IPS-NIHi11 (cell line): ENCODE measurements at places on chromosomes 6 and 20.

DNA sequence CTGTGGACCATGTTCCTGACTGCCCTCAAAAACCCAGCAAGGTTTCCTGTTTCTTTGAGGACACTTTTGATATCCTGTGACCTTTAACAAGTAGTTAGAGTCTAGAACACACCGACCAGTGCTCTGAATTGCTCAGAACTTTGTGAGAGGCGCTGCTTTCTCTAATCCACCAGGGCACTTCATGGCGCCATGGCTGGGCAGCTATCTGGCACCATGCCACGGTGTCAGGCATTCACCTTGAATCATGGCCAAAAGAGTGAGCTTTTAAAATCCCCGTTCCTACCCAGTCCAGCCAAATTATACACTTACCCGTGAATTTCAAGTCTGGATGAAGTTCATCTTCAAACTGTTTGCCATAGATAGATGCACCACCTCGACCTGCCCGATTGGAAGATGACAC, 17.0 kb upstream of the CPNE5 start:
- no peak for DNase-seq

DNA sequence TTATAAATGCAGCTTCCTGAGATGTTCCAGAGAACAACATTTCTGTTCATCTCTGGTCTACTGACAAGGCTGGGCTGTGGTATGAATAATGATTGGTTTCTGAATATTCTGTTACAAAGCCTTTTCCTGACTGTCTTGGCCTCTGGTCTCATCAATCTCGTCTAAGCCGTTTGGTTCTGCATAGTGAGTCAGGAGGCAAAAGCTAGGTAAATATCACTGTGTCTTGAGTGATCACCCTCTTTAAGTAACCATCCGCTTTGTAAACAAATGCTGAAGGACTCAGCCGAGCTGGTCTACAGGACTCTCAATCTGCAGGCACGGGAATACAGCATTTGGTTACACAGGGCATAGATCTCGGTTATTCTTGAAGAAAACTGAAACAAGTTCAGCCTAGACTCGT, 511.9 kb downstream of the KIF16B start:
- DNase-seq, result no peak

- no peak for DNase-seq
These were observed 244.6 kb upstream of the FOXQ1 start for GRCh38 chr6:1067346-1067745.

DNA sequence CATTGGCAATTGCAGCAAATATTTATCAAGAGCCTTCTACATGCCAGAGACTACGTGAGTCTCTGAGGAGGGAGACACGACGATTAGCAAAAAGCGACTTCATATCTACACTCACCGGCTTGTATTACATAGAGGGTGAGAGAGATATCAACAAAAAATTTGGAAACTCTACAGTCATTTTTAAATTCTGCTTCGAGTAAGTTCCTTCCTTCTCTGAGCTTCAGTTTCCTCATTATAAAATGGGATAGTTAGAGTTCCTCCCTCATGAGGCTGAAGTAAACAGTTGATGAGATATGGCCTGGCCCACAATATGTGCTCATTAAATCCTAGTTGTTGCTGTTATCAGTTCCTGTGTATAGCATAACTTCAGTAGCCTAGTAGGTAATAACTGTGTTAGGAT, 64.1 kb upstream of the SIRPA start:
- no peak for DNase-seq

- no peak for DNase-seq
These were observed 127.5 kb downstream of the ISM1 start for GRCh38 chr20:13348311-13349234.

DNA sequence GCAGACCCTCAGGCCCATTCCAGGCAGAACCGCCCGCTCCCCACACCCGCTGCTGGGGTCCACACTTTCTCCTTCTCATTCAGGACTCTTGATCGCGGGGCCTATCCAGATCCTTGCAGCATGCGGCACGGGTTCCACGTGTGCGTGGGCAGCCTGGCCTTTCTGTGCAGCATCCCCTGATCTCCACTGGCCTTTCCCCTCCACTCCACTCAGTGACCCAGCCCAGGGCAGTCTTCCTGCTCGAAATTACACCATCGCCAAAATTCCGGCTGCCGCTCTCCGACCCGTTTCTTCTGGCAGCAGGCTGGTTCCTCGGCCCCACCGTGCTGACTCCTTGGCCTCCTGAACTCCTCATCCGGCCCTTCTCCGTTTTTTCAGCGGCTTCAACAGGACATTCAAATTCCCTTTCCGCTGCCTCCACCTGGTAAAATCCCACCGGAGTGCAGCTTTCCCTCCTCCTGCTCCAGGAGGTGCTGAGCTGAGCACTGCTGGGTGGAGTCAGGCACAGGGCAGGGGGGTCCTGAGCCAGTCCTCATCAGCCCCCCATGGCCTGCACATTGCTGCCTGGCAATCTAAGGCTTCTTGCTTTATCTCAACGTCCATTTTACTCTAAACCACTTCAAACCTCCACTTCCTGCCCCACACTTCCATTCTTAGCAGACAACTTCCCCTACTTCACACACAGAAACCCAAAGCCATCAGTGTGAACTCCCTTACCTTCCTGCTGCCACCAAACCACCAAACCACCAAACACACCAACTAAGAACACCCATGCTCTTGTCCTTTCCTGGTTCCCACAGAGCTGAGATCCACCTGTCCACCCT, 9.0 kb downstream of the SFT2D1 start:
- no peak for DNase-seq

DNA sequence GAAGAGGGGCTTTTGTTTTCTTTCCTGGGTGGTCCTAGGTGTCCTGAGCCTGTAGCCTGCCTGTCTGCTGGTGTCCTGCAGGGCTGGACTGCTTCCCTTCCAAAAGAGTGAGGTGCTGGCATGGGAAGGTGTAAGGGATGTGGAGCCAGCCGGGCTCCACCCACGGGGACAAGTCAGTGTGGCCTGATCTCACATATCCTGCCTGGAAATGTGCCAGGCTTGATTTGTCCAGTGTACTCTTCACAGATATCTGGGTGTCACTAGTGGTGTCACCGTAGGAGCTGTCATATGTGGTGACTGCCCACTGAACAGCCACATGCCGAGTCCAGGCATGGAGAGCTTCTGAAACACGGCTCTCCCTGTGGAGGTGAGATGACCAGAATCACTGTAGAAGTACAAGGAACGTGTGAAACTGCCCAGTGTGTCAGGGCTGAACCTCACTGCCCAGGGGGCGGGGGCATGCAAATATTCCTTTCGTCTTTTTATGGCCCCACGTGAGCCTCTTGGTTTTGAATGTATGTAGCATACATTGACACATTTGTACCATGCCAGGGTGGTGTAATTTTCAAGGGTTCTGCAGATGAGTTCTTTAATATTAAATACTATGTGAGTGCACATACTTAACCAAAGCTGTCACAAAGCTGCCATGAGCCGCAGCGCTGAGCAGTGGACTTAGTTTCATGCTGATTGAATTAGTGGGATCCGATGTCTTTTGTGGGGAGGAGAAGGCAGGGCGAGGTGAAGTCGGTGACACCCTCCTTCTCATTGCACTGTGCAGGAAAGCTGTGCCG, 55.8 kb downstream of the CDH4 start:
- DNase-seq, result peak; percentile 10

- no peak for DNase-seq
These were observed 170.8 kb upstream of the PHACTR1 start for GRCh38 chr6:12545619-12546409.

DNA sequence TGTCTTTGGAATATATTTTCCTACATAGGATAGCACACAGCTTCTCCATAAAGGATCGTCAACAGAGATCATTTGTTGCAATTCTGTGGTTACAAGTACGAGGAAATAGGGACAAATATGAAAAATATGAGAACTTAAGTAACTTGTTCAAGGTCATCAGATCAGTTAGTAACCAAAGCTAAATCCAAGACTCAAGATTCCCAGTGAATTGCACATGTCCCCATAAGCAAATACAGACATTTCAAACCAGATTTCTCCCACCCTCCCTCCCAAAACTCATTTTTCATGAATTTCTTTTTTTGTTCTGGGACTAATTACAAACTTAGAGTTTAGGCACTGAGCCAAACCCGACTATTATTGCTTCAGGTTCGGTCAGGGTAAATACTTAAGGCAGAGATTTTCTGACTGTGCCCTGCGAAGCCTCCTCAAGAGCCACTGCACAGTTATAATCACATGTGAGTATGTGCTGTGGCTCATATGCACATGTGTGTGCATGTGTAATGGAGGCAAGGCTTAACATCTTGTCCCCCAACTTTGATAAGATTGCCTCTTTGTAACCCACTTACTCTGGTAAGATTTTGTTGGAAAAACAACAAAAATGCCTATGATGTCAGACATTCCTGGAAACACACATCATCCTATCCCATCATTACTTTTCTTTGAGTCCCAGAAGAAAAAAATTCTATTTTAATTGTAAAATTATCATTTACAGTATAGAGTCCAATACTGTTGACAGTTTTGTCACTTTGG, 216.2 kb downstream of the CD83 start:
- DNase-seq, result no peak

DNA sequence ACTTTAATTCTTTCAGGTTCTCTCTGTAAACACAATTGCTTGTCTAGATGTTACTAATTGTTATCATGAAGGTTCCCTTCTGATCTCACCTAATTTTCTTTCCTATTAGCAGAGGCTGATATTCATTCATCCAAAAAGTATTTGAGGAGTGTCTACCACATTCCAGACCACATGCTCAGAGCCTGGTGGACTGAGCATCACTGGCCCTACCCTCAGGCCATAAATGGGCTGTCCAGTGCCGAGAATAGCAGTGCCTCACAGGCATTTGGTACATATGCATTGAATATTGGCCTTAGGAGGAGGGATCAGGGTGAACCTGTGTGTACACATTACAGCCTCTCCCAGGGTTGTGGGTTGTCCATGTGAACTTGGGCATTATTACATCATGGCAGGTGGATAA, 40.4 kb upstream of the PRELID3B start:
- DNase-seq, result no peak

DNA sequence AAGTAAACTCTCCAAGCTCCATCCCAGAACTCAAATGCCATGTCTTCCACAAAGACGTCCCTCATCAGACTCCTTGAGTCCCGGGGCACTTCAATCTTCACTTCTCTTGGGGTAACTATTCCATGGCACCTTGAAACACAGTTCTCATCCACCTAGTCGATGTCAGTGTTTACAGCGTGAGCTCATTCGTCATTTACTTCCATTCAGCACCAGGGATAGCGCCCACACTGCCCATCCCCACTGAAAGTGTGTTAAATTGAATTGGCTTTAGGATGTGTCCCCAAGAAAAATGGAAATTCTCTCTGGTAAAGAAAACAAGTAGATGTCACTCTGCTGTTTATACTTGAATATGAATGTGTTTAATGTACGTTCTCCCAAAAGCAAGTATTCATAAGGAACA, 31.3 kb downstream of the KCNK15 start:
- DNase-seq, result peak; percentile 65

DNA sequence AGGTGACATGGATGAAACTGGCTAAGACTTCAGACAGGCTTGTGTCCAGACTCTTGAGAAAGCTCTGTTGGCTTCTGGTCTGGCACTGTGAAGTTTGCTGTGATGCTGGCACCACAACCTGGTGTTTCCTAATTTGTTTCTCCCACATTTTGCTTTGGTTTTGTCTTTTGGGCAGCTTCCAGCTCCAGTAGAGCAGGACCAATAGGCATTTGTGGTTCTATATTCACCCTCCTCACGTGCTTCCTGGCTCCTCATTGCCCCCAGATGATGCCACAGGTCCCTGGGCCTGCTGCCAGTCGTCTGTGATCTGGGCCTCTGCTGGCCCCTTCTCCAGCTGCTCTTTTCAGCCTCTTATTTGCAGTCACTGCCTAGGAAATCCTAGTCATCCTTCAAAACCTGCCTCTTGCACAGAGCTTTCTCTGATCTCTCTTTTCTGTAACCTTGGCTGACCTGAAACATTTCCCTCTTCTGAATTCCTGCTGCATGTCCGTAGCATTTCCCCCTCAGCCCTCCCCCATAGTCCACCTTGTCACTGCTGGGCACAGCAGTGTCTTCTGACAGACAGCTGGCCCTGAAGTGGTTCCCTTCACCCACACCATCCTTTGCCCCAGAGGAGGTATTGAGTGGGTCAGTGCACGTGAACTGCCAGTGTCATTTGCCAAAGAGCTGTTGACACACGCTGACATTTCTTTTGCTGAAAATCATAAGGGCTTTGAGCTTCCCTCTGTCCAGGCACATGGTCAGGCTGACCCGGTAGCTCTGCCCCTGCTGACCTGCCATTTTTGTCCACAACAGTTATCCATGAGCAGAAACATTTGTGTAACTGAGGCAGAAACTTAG, 63.0 kb downstream of the PTPN1 start:
- DNase-seq, result no peak

- no peak for DNase-seq
These were observed 1349.3 kb downstream of the GRIK2 start for GRCh38 chr6:102742754-102743356.

DNA sequence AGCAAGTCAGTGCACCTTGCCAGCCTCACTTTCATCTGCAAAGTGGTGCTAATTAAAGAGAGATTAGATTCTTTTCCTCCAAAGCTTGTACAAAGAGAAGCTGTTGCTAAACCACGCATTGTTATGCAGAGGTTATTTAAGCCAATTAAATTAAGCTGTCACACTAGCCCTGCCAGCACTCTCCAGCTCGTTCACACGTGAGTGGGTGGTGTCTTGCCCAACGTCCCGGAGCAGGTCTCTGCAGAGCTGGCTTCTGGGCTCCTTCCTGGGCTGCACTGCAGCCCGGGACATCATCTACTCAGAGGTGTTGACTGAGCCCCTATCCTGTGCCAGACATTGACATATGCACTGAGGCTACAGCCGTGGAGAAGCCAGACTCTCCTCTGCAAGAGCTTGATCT, 401.6 kb upstream of the SULF2 start:
- no peak for DNase-seq

DNA sequence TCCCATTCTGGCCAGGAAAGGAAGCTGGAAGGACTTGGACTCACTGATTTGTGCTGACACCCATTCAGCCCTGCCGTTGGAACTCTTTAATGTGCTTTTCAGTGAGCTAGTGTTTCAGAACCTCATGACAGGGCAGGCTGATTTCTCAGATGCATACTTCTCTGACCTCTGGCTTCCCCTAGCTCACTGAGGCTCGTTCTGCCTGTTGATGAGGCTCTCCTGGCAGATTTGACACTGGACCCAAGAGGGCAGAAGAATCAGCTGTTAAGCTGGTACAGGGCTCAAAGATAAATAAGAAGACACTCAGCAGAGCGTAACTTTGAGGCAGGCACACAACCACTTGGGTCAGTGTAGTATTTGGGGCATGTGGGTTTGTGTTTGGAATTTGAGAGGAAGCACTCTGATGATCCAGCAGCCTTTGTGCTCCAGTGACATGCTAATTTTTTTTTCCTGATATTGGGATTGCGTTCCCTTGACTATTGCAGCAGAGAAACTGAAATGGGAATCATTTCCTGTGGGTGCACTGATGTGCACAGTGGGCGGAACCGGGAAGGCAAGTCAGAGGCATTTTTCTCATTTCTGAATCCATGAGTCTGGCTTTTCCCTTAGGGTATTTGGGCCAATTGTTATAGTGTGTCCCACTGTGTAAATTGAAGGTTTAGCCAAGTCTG, 80.2 kb downstream of the CARMIL1 start:
- DNase-seq, result peak; percentile 16

- no peak for DNase-seq
These were observed 450.0 kb downstream of the HAO1 start for GRCh38 chr20:7490288-7490687.
